Smooth muscle cell of trachea (primary cell): ENCODE measurements at places on chromosomes 2 and 18. TPM values are rescaled to one million over a fixed set of nuclear protein-coding genes. Genes with fewer than 3 reads are reported as not detected.

The TGFBRAP1 gene
- 15.6 and 17.2 TPM in 2 replicates for total RNA-seq

The CCDC150 gene
- total RNA-seq: 3.6 and 11.3 TPM in 2 replicates

The NYAP2 gene
- not detected in 2 replicates for total RNA-seq

The ANKRD53 gene
- 0.83 and 1.3 TPM in 2 replicates for total RNA-seq

The ITGA4 gene
- 81.6 and 92.3 TPM in 2 replicates for total RNA-seq

The CRYGC gene
- total RNA-seq: not detected in 2 replicates

The LDLRAD4 gene
- total RNA-seq: under 0.01 and 0.17 TPM in 2 replicates

The KIF3C gene
- total RNA-seq: 11.3 and 13.6 TPM in 2 replicates

The LRRC30 gene
- not detected in 2 replicates for total RNA-seq

The EPHA4 gene
- total RNA-seq: 6.4 and 14.7 TPM in 2 replicates

The FEV gene
- total RNA-seq: under 0.01 TPM in 1 of 2 replicates, not detected in the other

The BCL11A gene
- under 0.01 and 0.15 TPM in 2 replicates for total RNA-seq

The CXXC1 gene
- 39.7 and 40.4 TPM in 2 replicates for total RNA-seq

The FOXI3 gene
- not detected in 2 replicates for total RNA-seq

The SPIRE1 gene
- total RNA-seq: 20.7 and 35.4 TPM in 2 replicates

The IL36G gene
- not detected in 2 replicates for total RNA-seq
